Kasumi-1 (cell line): ENCODE measurements at places on chromosomes 12 and 14.

GRCh38 chr12:32277774-32278173 is 121.6 kb upstream of the FGD4 start:
- DNase-seq, result no peak

- no peak for DNase-seq
These were observed 176.6 kb downstream of the TTC7B start for GRCh38 chr14:90639641-90640040.

DNA sequence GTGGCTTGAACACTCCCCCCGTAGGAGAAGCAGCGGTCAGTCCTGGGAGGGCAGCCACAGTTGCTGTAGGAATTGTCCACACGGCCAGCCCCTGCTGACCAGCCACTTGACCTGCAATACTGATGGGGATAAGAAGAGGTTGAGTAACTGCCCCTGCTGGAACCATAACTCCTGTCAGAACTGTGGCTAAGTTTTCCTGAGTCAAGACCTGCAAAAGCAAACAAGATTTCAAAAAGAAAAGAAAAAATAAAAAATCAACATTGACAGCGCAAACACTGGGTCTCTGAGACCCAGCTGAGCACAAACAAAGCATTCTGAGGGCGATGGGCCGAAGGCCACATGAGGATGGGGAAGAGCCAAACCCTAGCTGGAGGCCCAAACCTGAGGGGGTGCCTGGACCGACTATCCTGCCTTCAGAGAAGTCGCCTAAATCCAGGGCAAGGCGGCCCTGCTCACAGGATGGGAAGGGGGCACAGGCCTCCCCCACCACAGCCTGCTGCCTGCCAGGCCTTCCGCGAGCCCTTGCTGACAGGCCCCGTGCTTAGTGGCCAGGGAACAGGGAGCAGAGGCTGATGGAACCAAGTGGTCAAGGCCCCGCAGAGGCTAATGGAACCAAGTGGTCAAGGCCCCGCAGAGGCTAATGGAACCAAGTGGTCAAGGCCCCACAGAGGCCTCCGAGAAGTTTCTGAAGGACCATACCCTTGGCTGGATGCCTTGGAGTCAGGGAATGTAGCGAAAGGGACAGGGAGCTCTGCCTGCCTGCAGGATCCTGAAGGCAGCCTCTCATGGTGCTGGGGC is 19.1 kb downstream of the POU6F1 start:
- no peak for DNase-seq

DNA sequence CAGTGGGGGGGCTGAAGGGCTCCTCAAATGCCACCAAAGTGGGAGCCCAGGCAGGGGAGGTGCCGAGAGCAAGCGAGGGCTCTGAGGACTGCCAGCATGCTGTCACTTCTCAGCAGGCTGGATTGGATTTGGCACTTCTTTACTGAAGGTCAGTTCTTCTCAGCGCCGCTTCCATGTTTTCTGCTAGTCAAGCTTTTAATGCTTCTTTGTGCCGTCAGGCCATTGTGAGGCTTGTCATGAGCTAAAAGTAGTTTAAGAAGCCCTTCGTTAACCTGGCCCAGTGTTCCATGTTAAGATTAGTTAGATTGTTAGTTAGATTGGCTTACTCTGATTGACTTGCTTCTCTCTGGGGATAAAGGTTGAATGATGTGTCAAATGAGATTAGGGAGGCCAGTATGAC is 13.4 kb downstream of the GABARAPL1 start:
- DNase-seq, result no peak

DNA sequence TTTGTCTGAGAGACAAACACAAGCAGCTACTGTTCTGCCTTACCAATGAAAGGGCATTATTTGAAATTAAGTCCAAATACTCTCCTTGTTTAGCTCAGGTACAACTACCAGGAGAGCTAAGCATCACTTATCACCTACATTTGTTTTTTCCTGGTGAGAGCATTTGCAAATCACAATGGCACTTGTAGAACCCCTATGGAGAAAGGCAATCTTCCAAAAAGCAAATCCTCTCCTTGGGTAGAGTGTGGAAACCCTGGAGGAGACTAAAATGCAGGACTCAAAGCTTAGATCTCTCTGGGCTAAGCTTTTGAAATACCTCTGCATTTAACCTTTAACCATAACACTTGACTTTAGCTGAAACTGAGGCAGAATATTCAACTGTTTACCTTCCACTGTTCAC is 20.8 kb downstream of the GTSF1 start:
- no peak for DNase-seq

DNA sequence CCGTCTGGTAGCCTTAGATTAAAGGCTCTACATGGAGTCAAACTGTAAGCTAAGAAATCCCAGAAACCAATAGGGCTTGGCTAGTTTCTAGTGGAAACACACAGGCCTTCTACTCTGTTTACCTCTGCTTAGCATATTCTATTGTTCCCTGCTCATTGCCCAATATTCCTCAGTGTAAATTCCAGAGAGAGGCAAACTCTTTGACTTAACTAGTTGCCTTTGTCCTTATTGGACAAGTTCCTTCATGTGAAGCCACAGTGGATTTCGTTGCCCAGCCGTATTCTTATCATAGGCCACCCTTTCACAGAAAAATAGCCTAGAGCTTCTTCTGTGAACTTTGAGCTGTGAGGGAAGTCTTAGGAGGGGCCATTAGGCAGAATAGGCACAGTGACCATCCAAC is 186.1 kb downstream of the PLCZ1 start:
- DNase-seq, result no peak

GRCh38 chr14:72928872-72929271 is 2.6 kb downstream of the DCAF4 start:
- DNase-seq, result no peak

DNA sequence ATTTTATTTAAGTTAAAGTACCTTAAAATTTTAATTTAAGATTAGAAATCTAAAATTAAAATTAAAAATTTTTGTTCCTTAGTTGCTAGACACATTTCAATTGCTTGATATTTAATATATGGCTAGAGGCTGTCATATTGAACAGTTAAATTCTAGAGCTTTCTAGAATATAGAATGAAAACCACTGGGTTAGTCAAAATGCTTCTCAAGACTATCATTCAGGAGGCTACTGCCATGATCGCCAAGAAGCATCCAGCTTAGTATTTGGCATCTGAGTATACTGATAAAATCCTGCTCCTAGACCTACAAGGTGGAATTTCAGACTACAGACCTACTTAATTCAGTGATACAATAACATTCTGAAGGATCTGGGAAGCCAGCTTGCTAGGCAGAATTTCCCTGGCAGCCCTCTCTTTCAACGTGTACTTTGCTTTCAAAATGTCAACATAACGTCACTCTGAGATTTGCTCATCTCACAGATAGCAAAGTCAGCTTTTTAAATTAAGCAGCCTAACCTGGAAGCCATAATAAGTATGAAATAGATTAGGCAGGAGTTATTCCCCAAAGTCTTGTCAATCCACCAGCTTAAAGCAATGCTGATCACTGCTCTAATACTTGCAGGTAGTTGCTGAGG is 525.8 kb downstream of the FSCB start:
- DNase-seq, result no peak

DNA sequence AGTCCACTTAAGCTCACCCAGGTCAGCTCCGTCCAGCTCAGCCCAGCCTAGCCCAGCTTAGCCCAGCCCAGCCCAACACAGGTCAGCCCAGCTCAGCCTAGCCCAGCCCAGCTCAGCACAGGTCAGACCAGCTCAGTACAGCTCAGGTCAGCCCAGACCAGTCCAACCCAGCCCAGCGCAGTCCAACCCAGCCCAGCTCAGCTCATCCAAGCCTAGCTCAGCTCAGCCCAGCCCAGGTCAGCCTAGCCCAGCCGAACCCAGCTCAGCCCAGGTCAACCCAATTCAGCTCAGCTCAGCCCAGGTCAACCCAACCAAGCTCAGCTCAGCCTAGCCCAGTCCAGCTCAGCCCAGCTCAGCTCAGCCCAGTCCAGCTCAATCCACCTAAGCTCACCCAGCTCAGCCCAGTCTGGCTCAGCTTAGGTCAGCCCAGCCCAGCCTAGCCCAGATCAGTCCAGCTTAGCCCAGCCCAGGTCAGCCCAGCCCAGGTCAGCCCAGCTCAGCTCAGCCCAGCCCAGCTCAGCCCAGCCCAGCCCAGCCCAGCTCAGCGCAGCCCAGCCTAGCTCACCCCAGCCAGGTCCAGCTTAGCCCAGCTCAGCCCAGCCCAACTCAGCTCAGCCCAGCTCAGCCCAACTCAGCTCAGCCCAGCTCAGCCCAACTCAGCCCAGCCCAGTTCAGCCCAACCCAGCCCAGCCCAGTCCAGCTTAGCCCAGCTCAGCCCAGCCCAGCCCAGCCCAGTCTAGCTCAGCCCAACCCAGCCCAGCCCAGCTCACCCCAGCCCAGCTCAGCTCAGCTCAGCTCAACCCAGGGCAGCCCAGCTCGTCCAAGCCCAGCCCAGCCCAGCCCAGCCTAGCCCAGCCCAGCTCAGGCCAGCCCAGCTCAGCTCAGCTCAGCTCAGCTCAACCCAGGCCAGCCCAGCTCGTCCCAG is 184.0 kb downstream of the TMEM121 start:
- no peak for DNase-seq

DNA sequence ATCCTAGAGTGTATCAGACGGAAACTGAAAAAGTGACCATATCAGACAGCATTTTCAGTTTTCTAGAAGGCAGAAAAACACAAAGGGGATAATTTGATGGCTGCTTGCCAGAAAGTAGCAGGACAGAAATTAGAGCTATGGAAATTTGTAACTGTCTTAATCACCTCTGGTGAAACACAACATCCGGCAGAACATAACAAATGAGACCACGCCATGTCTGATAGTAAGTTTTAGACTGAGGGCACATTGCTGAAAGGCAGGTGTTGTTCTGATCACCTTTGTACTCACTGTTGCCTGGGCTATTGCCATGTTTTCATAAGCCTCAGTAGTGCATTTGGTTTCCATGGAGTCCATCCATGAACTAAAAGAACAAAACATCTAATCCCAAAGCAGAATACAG is 290.3 kb downstream of the PAWR start:
- no peak for DNase-seq

DNA sequence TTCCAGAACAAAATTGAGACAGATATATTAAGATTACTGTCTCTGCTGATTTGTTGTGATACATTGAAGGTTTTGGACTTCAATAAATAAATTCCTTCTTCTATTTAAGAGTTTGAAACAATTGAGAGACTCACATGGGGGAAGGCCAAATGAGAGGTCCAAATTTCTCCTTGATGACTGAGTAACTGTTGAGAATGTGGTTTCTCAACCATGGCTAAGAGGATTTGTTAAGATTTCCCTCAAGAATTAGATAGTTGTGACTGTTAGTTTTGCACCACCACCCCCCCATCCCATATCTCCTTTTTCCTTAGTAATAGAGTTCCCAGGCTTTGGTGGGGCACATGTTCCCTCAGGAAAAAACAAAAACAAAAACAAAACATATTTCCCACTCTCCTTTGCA is 47.7 kb upstream of the IGF1 start:
- no peak for DNase-seq

- peak; percentile 40 for DNase-seq
These were observed 133.5 kb downstream of the KTN1 start for GRCh38 chr14:55713486-55713885.

DNA sequence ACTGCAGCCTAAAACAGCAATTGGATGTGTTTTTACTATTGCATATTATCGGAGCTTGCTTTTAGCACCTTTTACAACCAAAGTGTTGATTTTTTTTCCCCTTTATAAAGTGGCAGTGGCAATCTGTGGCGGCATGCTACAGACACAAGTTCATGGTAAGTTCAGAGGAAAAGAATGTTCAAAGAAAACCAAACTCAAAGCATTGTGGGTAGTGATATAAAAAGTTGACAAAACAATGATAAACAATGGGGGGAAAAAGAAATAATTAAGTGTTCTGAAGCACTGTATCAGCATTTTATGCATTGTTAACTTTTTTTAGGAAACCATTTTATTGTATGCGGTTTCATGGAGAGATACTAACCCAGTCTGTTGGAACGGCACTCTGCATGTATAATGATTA is 492.0 kb upstream of the SOX5 start:
- no peak for DNase-seq

GRCh38 chr12:111428081-111428727 is 22.5 kb downstream of the SH2B3 start:
- DNase-seq, result no peak

DNA sequence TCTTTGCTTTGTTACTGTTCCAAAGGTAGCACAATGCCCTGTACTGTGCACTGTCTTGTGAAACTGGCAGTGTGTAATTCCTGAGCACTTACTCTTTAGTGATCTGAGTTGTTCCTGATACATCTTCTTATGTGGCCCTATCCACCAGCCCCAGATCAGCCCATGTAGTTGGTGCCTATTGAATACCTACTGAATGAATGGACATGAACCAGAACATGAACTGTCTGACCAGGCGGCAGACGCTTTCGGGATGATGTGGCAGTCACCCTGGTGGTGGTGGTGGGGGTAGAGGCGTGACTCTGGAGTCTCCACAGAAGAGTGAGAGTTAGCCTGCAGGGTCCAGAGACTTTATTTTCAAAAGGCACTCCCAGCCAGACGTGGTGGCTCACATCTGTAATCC is 46.6 kb upstream of the PAPOLA start:
- DNase-seq, result no peak

GRCh38 chr14:28946267-28946666 is 179.7 kb downstream of the FOXG1 start:
- DNase-seq, result no peak

DNA sequence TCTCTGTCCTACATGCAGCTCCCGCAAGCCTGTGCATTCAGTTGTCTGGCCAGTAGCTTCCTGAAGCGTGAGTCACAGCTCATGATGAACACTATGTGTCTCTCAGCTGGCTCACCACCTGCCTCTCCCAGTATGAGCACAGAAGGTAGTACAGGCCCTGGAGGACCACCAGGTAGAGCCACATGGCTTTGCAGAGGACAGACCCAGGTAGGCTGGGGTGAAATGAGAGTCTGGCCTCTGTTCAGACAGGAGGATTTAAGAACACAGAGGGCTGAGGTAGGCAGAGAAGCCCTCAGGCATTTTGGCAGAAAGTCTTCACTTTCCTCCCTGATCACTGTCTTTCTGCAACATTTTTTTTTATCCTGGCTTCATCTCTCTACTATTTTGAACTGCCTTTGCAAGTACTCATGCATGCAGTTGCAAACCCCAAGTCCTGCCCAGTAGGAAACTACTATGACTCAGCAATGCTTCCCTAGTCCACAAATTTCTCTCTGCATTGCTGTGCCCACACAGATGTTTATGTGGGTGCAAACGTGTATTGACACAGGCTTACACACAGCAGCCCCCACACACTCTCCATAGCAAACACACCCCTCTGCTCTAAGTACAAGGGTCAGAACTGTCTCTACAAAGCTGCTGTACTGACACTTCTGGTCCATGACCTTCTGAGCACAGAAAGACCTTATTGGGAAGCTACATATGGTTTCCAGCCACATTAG is 7.2 kb upstream of the SDR9C7 start:
- peak; percentile 60 for DNase-seq

DNA sequence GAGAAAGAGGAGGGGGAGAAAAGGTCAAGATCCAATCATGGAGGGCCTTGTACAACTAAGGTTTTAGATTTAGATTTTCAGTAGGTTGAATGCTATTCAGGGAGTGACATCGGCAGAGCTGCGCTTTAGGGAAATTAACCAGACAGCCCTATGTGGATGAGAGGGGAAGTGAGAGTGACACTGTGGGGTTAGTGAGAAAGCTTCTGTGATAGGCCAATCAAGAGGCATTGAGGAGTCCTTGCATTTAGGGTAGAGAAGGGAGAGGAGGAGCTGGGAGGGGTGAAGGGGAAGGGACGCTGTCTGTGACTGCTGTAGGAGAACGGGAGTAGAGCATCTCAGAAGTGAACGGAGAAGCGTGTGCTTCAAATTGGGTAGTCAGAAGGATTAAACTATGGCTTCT is 3.4 kb downstream of the HSD17B6 start:
- no peak for DNase-seq
